Sigmoid colon (tissue), 7 donors: ENCODE measurements at places on chromosomes 2 and 18.

- no peak for DNase-seq
Observed at GRCh38 chr2:28620291-28620793, 124.5 kb downstream of the PLB1 start.

GRCh38 chr18:13628211-13628610, 98.1 kb downstream of the FAM210A start:
- DNase-seq: no peak

GRCh38 chr2:197261808-197262226, 48.8 kb downstream of the ANKRD44 start:
- no peak for DNase-seq

DNA sequence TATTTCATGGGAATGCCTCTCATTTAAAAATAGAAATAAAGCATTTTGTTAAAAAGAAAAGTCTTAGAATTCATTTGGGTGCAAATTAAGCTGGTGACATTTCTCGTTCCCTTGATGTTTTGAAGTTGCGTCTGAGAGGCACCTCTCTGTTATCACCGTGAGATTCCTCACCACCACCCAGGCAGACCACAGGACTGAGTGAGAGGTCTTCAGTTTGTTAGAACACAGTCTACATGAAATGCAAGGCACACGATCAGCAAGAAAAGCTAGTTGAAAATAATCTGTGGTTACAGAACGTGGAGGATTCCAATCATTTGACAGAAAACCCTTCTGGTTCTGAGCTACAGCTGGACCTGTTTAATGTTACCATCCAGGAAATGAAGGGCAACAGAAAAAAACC, 116.0 kb downstream of the UXS1 start:
- DNase-seq: no peak

DNA sequence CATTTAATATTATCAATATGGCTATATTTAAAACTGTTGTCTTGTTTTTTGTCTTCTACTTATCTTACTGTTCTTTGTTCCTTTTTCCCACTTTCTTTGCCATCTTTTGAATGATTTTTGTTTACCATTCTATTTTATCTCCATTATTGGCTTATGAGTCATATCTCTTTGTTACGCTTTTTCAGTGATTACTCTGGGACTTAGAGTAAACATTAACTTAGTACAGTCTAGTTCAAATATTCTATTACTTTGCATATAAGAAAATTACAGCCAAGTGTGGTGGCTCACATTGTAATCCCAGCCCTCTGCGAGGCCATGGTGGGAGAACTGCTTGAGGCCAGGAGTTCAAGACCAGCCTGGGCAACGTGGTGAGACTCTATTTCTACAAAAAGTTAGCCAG, 26.1 kb downstream of the ADCY3 start:
- no peak for DNase-seq

- DNase-seq: no peak
Observed at GRCh38 chr2:104852090-104852666, 1.7 kb upstream of the POU3F3 start.
